Iris pigment epithelial cell (primary cell): ENCODE measurements at places on chromosomes 7 and 10.
A peak's percentile ranks its signal among the peaks of the same experiment; 100 is the strongest.

DNA sequence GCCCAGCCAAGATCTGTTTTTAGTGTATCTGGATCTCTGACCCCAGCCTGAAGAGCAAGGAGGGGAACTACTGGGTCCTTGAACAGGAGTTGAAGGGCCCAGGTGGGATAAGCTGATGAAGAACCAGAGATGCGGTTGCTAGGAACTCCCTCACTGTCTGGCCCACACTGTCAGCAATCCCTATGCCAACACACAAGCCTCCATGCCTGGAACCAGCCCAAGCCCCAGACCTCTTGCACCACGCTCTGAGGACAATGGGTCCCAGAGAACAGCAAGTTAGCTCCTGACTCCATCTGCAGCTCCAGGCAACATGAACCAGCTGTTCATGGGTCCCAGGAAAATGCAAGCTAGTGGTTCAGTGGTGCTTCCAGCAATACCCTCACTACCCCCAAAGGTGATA lies 2.4 kb downstream of the NAT16 start:
- no peak for DNase-seq

GRCh38 chr7:149205690-149206381 lies 10.5 kb downstream of the ZNF282 start:
- peak; percentile 49 for DNase-seq

DNA sequence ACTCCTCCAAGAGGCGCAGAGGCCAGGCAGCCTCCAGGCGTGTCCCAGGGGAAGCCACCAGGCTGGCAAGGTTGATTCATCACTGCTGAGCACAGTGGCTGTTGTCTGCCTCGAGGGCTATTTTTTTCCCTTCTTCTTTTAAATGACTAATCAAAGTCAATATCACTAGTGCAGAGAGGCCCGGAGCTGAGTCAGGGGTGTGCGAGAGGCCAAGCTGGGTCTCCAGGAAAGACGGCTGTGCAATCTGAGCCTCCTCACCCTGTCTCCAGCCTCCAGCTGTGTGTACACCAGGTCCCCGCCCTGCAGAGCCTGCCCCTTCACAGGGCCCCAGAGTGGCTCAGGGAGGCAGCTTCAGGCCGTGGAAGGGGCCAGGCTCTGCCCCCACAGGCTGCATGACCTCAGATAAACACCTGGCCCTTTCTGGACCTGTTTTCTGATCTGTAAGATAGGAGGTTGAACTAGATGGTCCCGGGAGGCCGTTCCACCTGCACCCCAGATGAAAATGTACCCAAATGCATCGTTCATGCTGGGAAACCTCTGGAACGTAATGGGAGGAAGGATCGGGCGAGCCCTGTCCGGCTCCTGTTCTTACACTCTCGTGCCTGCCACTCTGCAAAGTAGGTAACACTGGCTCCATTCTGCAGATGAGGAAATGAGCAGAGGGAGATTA lies 3.7 kb downstream of the STX1A start:
- peak; percentile 97 for DNase-seq

- peak; percentile 24 for DNase-seq
Observed at GRCh38 chr10:314871-315270, 179.6 kb downstream of the ZMYND11 start.

DNA sequence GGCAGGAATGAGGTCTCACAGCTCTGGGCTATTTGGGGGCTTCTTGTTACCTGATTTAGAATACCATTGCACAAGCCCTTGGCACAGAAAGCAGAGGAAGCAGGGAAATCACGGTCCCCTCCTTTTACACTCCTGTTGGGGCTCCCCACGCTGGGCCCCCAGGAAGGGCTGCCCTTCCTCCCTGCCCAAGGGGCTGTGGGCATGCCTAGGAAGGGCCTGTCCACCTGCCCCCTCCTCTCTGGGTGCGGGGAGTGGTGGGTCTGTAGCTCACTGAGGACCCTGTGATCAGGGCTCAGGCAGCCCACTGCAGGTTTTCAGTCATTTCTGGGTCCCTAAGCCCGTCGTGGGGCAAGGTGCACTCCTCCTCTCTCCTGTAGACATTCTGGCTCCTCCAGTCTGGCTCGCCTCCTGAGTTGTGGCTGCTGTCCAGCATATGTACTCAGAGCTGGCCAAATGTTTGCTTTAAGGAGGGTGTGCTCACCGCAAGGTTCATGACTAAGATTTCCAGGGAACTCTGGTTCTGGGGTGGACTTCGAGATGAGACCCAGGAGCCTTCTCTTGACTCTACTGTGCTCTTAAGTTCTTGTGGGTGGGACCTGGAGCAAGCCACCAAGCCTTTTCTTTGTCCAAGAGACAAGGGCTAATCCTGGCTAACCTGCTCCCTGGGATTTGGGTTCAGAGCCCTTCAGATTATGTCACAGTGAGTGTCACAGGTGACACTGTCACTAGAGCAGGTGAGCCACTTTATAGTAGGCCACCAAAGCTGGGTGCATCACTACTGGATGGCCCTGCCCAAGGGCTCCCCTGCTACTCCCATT lies 56.0 kb downstream of the TACR2 start:
- peak; percentile 96 for DNase-seq

GRCh38 chr7:25353196-25353595 lies 124.9 kb upstream of the NPVF start:
- DNase-seq, result no peak

GRCh38 chr7:130296221-130296951 lies 3.4 kb downstream of the CPA4 start:
- no peak for DNase-seq
